Fibroblast of lung (primary cell): ENCODE measurements at places on chromosomes 16 and 17. TPM values are rescaled to one million over a fixed set of nuclear protein-coding genes. Genes with fewer than 3 reads are reported as not detected.

GRCh38 chr16:83513008-83513755 lies 294.6 kb upstream of the HSBP1 start:
- H3K27me3 ChIP-seq: no peaks in the 10 kb centered on the region
- H3K4me3 ChIP-seq: no peak overlapping the region
- no peaks in the 10 kb centered on the region for H3K36me3 ChIP-seq
- H3K27ac ChIP-seq: peak overlapping the region; percentile 61

DNA sequence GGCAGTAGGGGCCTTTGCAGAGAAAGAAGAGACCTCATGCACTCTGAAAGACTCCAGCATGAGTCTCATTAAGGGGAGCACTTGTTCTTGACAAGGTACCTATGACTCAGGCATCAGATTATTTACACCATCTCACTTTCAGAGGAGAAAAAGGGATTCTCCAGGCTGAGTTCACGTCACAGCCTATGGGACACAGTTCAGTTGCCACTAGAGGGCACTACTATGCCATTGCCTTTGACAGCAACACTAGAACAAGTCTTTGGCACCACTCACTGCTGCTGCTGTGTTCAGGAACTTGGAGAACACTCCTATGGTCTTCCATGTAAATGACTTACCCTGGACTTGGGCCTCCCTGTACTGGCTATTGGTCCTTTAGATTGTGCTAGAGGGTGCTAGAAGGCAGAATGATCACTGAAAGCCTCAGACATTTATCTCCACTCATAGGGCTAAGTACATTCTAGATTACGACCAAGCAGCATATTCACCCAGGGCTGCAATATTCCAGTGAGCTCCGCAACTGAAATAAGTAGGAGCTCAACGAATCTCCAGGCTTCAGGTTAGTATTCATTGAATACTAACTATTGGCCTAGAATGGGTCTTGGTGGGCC lies 225.1 kb upstream of the CA10 start:
- H3K4me1 ChIP-seq: no peaks in the 10 kb centered on the region
- H3K27ac ChIP-seq: no peak overlapping the region
- H3K36me3 ChIP-seq: no peaks in the 10 kb centered on the region
- DNase-seq: peak; percentile 1

GRCh38 chr16:14428043-14428442 lies 202.0 kb downstream of the PARN start:
- no peak overlapping the region for H3K4me3 ChIP-seq
- no peaks in the 10 kb centered on the region for H3K4me1 ChIP-seq
- no peak for DNase-seq
- H3K27me3 ChIP-seq: no peaks in the 10 kb centered on the region

DNA sequence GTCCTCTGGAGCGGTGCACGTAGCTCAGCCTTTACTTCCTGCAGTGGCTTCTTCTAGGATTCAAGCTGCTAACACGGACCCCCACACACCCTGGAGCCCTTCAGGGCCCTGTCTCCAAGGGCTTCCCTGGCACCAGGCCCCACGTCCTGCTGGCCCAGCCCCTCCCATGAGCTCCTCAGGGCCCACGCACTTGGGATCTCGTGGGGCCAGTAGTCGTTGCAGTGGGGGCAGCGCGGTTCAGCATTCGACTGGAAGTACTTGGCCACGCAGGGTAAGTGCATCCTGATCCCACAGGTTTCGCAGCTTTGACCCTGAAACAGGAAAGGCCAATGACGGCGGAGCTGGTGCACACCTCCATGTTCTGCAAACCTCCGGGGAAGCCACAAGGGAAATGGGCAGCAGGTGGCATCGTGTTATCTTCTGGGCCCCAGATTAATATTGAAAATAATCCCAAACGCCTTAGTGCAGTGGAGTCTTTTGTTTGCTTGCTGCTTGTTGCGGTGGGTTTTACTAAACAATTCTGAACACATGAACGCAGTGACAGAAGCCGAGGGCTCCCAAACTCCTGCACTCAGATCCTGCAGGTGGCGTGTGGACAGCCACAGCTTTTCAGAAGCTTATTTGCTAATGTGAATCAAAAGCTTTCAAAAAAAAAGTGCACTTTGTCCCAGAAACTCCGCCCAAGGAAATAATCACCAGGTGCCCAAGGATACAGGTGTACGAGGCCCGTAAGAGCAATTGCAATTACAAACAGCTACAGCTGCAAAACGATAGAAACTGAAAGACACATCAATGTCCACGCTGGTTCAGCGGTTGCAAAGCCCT lies 22.4 kb downstream of the KDM8 start:
- H3K4me3 ChIP-seq: no peak overlapping the region
- H3K4me1 ChIP-seq: peaks cover 19% of the 10 kb centered on the region
- no peaks in the 10 kb centered on the region for H3K27me3 ChIP-seq
- peaks cover 16% of the 10 kb centered on the region for H3K36me3 ChIP-seq

DNA sequence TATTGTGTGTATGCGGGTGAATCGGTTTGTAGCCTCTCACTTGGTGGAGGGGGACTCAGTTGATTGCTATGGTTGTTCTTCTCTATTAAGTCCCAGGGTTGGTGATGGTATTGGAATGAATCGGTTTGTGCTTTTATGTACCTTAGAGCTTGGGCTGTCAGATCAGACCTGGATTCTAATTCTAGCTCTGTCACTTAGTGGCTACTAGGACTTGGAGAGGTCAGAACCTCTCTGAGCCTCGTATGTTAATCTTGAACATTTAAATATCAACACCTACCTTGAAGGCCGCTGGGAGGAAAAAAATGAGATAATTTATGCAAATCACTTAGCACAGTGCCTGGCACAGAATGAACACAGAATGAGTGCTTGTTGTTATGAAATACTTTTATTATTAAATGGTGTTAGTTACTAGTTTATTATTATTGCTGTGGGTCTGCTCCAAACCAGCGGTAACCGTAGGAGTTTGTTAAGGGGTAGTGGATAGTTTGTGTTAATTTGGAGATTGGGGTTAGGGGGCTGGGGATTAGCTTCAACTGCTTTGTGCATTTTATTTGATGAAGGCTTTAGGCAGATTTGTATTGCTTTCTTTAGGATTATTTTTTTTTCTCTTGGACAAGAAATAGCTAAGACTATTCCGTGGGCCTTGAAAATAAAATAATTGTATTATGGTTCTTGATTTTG lies 3.5 kb downstream of the KDM6B start:
- H3K36me3 ChIP-seq: peaks cover 7% of the 10 kb centered on the region
- H3K4me3 ChIP-seq: peak overlapping the region; percentile 92
- DNase-seq: no peak
- H3K27ac ChIP-seq: peak overlapping the region; percentile 98
- H3K4me1 ChIP-seq: peaks cover 26% of the 10 kb centered on the region

DNA sequence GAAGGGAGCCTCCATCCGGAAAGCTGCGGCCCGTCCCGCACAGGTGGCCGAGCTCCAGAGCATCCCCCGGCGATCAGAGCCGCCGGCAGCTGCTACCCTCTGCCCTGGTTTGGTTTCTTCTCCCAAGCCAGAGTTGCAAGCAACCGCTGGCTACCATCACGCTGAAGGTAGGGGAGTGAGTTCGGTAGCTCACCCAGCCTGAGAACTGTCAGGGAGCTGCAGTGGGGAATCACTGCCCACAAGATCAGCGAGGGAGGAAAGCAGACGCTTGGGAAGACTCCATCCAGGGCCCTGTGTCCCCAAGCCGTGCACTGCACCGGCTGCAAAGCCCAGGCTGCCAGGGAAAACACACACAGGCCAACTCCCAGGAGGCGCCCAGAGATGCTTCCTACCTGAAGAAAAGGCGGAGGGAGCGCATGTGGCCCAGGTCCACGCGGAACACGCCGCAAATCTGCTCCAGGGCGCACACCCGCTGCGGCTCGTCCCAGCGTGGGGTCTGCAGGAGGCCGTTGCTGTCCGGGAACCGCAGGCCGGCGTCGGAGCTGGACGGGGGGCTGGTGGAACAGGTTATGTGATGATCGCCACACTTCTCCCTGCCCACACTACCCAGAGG lies 83.3 kb downstream of the TBC1D16 start:
- H3K4me1 ChIP-seq: peaks cover 21% of the 10 kb centered on the region
- no peaks in the 10 kb centered on the region for H3K27me3 ChIP-seq
- H3K4me3 ChIP-seq: no peak overlapping the region
- H3K36me3 ChIP-seq: peaks cover 3% of the 10 kb centered on the region
- no peak overlapping the region for H3K27ac ChIP-seq

DNA sequence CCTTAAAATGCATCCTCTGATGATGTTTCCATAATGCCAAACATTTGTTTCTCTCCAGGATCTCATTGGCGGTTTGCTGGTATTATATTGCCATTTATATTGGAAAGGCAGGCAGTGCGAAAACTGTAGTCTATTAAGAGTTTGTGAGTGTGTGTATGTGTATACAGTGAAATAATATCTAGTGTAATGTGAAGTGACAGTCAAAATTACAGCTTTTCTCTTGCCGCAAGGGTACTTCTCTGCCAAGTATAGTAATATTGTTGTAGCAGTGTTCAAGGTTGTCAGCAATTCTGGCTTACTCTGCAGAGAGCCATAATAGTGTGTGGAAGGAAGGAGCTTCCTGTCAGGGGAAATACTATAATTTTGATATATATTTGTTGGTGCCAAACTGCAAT lies 178.6 kb downstream of the WWOX start:
- no peak overlapping the region for H3K4me3 ChIP-seq
- H3K36me3 ChIP-seq: no peaks in the 10 kb centered on the region

- H3K27me3 ChIP-seq: no peaks in the 10 kb centered on the region
- no peak for DNase-seq
- no peak overlapping the region for H3K4me3 ChIP-seq
- H3K4me1 ChIP-seq: no peaks in the 10 kb centered on the region
- no peak overlapping the region for H3K27ac ChIP-seq
These were observed 58.2 kb downstream of the FTO start for GRCh38 chr16:53761962-53762703.

DNA sequence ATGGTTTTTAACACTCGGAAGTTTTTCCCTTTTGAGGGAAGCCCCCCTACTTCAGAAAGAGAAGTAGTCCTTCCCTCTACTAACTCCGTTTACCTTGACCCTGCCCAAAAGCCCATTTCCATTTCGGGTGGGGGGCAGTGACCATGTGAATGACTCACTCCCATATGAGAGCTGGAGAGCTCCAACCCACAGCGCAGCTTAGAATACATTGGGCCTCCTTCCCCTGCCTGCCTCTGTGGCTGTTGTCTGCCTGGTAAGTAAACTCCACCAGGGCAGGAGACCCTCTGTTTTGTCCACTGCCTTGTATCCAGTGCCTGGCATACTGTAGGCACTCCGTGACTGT lies 985 bp downstream of the SGSM2 start:
- DNase-seq: peak; percentile 47
- H3K36me3 ChIP-seq: peaks cover 7% of the 10 kb centered on the region
- H3K4me3 ChIP-seq: peak overlapping the region; percentile 50
- no peak overlapping the region for H3K27ac ChIP-seq
- peaks cover 13% of the 10 kb centered on the region for H3K4me1 ChIP-seq
- no peaks in the 10 kb centered on the region for H3K27me3 ChIP-seq

DNA sequence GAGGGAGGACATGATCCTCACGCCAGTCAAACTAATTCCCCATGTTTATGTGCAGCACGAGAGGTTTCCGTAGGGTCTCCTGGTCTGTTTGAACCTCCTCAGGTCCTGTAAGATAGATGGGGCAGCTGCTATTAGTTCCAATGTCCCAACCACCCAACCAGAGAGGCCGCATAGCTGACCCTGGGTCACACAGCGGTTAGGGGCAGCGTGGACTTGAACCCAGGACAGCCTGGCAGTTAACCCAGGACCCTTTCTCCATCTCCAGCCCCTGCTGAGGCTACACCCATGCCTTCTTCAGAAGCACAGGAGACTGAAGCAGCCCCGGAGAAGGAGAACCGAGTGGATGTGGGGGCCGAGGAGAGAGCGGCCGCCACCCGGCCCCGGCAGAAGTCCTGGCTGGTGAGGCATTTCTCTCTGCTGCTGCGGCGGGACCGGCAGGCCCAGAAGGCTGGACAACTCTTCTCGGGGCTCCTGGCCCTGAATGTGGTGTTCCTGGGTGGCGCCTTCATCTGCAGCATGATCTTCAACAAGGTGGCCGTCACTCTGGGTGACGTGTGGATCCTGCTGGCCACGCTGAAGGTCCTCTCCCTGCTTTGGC lies 5.5 kb downstream of the OTOP3 start:
- H3K4me1 ChIP-seq: no peaks in the 10 kb centered on the region
- H3K4me3 ChIP-seq: no peak overlapping the region

DNA sequence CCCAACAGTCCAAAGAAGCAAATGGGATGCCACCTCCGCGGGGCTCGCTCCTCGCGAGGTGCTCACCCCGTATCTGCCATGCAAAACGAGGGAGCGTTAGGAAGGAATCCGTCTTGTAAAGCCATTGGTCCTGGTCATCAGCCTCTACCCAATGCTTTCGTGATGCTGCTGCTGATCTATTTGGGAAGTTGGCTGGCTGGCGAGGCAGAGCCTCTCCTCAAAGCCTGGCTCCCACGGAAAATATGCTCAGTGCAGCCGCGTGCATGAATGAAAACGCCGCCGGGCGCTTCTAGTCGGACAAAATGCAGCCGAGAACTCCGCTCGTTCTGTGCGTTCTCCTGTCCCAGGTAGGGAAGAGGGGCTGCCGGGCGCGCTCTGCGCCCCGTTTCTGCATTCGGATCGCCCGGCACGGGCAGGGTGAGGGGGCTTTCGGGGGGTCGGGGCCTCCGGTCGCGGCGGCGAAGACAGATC lies at the start of gene CDH13:
Gene CDH13, plus strand, starts transcription at position 179 of the 471 bp plus-strand sequence.
- peak within 1 kb of the TSS; percentile 62 for H3K4me3 ChIP-seq
- H3K27me3 ChIP-seq: no peaks in the 10 kb centered on the region
- H3K36me3 ChIP-seq: no peaks in the 10 kb centered on the region
- DNase-seq: peak; percentile 78

DNA sequence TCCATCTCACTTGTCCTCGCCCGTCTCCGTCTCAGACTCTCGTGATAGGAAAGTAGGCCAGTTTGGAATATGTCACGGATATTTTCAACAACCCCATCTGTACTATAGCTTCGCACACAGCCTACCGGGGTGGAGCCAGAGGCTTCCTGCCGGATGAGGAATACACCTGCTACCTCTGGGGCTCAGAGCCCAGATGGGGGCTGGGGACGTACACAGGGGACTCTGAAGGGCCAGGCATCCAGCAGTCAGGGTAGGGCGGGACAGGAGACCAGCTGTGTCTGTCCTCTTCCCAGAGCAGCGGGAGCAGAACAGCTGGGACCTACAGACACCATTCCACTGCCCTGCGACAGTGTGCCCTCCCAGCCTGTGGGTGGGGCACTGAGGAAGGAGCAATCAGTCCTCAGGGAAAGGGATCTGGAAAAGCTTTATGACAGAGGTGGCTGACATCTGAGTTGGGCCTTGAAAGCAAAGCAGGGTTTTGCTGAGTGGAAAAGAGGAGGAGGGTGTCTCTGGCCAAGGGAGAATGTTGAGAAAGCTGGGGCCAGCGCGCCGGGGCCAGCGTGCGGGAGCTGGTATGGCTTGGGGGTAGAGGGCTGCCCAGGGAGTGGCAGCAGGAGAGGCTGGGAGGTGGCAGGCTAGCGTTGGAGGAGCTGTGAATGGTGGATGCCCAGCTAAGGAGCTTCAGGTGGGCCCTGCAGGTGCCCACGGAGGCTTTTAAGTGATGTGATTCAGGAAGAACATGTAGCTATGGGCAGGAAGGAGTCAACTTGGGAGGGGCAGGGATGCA lies 11.5 kb upstream of the SRCIN1 start:
- H3K36me3 ChIP-seq: no peaks in the 10 kb centered on the region
- H3K4me1 ChIP-seq: no peaks in the 10 kb centered on the region
- no peak overlapping the region for H3K4me3 ChIP-seq
- no peak for DNase-seq
- peaks cover 21% of the 10 kb centered on the region for H3K27me3 ChIP-seq

GNG13 gene
- total RNA-seq: not detected in 2 replicates

CTRB1 gene
- not detected in 2 replicates for total RNA-seq

PRSS33 gene
- total RNA-seq: not detected in 2 replicates

MYH1 gene
- total RNA-seq: not detected in 2 replicates

HBQ1 gene
- not detected in 2 replicates for total RNA-seq

YBX2 gene
- total RNA-seq: under 0.01 TPM in 1 of 2 replicates, not detected in the other

KRT33B gene
- not detected in 2 replicates for total RNA-seq
